ENCODE measurements at places on chromosomes 2 and 18.

DNA sequence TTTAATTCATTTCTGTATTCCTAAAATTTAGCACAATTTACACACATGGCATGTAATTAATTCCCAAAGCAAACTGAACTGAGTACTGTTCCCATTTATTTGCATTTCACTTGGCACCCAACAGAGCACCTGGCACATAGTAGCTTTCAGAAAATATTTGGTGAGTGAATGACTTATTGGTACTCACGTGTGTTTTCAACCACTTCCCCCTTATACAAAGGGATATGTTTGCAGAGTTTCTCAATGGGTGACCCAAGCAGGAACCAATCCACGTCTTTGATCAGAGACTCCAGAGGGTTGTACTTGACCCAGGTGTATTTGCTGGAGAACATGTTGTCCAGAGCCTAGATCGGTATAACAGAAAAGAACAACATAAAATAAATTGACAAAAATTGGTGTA, 6.6 kb downstream of the GKN2 start:
- DNase-seq: no peak

DNA sequence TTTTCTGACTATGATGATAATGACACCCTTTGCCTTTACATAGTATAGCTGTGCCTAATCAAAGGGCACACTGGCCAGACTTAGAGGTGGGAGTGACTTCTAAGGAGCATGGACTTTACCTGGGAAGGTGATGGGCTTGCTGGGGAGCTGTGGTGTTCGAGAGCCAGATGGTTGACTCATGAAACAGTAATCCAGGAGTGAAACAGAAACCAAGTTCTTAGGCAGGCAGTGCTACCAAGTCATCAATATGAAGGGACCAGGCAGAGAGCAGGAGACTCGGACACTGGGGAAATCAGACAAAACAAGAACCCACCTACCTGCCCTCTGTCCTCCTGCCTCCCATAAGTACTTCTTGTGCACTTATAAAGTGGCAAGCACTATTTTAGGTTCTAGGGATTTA, 430.4 kb downstream of the DLGAP1 start:
- no peak for DNase-seq

GRCh38 chr2:72082021-72082601, 65.6 kb downstream of the CYP26B1 start:
- no peak for DNase-seq

GRCh38 chr2:124025891-124026434, 876 bp downstream of the CNTNAP5 start:
- DNase-seq: no peak

- peak; percentile 15 for DNase-seq
Observed at GRCh38 chr2:147663153-147663961, 181.5 kb upstream of the ACVR2A start.
